ENCODE measurements at places on chromosomes 2 and 18. TPM values are rescaled to one million over a fixed set of nuclear protein-coding genes. Genes with fewer than 3 reads are reported as not detected.

REG3A gene
- not detected for total RNA-seq

AGXT gene
- total RNA-seq, result not detected

CTAGE1 gene
- not detected for total RNA-seq

DSG4 gene
- total RNA-seq, result not detected

AKAIN1 gene
- total RNA-seq, result not detected

WNT10A gene
- not detected for total RNA-seq

GNLY gene
- total RNA-seq, result not detected

HOXD1 gene
- 9.8 TPM for total RNA-seq

DNA sequence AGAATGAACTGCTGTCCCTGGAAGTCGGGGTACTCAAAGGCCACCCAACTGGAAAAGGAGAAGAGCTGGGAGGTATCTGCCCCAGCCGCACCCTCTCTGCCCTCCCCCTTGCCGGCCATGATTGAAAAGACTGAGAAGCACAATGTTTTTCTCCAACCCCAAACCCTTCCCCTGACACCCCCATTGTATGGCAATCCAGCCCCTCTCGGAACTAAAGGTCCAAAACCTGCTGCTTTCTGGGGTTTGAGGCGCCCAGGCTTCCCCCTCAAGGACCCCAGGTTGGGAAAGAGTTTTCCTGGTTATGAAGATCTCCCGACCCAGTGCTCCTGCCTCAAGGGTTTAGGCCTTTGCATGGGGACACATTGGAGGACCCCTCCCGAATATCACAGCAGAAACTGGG lies 1.0 kb downstream of the CRYBA2 start:
- no peak for DNase-seq

GRCh38 chr2:137345994-137346393 lies 580.6 kb downstream of the THSD7B start:
- DNase-seq, result no peak

DNA sequence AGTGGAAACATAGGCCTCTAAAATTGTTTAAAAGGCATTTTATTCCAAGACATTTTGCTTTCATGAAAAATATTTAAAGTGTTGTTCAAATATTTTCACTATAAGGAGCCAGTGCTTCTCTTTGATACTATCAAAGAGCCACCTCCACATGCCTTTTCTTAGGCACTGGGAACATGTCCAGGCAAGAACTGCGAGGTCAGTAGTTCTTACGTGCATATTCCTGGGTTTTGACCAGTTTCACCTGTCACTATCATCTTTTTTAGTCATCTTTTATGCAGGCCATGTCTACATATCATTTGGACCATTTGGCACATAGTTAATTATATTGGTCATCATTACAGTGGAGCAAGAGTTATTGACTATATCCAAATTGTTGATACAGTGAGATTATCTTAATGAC lies 195.3 kb downstream of the CCDC85A start:
- DNase-seq, result no peak

- DNase-seq, result no peak
Observed at GRCh38 chr2:224869601-224870233, 153.6 kb upstream of the CCDC195 start.

GRCh38 chr2:149037851-149038250 lies 648 bp upstream of the LYPD6B start:
- DNase-seq, result no peak

DNA sequence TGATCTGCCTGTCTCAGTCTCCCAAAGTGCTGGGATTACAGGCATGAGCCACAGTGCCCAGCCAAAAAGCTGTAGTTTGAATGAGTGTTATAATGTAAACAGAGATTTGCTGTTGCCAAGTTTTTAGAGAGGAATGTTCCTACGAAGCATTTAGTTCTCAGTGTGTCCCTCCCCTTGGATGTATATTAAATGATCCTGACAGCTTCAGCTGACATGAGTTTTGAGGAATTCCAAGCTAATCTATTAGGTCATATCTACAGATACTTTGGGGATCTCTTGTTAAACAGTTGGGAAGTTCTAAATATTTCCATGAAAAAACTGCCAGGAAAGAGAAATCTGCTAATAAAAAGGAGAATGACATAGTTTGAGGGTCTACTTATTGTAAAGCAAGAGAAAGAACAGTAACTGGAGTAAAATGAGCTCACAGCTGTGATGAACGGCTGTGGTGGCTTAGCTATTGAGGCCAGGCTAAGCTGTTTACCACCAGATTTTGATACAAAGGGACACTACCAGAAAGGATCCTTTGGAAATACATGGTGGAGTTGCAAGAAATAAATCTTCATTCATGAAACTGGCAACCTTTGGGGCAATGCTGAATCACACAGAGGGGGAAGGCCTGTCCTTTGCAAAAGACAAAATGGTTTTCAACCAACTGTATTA lies 2.6 kb upstream of the STON1 start:
- peak; percentile 25 for DNase-seq

DNA sequence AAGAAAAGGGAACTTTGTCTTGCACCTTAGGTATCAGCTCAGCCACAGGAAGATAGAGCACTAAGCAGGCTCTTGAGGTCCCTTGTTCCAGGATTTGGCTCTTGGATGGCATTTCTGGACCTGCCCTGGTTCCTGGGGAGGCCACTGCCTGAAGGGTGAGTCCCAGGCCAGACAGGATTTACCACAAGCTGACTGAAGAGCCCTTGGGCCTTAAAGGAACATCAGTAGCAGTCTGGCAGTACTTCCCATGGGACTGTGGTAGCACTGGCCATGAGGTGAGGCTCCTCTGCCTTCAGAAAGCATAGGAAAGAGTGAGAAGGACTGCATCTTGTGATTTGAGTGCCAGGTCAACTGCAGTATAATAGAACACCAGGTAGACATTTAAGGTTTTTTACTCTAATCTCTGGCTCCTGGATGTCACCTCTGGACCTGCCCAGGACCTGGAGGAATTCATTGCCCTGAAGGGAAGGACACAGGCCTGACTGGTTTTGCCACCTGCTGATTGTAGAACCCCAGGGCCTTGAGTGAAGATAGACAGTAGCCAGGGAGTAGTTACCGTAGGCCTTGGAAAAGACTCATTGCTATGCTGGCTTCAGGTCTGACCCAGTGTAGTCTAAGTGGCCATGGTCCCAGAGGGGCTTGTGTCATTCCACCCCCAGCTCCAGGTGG lies 154.4 kb upstream of the CREB1 start:
- no peak for DNase-seq

- DNase-seq, result no peak
Observed at GRCh38 chr18:55605733-55606338, 17.8 kb upstream of the TCF4 start.

DNA sequence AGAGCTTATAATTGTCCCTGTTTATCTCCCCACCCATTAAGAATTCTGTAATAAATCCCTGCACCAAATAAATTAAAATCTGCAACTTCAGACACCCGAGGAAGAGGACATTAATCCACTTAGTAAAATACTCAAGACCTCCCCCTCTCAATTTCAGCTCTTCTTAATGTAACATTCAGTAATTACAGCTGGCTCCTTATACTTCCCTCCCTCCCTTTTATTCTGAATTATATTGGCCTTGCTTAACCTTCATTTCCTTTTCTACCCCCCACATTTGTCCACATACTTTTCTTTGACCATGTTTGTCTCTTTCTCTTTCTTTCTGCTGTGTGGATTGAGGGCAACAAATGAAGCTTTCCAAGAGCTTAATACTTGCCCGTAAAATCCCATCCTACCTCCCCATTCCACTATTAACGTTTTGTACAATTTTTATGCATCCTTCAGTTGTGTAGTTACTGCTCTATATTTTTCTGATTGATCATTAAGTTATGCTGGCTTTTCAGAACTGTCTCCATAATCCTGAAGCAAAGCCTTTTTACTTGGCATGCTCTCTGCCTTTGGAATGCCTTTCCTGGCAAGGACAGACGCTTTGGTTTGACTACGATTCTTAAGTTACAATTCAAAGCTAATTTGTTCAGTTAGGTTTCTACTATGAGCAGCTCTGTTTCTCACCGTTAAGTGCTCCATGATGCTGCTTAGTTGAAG lies 580.1 kb downstream of the ZEB2 start:
- no peak for DNase-seq

GRCh38 chr2:238891457-238892203 lies 43.7 kb downstream of the TWIST2 start:
- DNase-seq, result no peak

DNA sequence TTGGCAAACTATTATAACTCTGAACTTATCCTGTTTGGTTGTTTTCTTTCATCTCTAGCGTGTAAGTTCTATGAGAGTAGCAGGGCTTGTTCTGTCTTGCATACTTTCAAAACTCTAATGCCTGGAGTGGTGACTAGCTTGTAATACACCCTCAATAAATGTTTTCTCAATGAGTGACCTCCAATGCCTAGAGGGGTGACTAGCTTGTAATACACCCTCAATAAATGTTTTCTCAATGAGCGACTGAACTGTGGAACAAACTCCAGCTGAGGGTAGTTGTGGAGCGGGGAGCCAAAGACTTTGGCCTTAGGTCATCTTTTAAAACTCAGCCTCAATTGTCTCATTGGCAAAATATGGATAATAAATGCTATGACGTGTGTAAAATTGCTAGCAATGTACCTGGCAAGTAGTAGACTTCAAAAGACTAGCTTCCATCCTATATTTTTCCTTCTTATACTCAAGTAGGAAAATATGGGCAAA lies 1.8 kb downstream of the GPD2 start:
- DNase-seq, result no peak

- DNase-seq, result no peak
Observed at GRCh38 chr2:197174539-197175094, 136.0 kb downstream of the ANKRD44 start.

- no peak for DNase-seq
Observed at GRCh38 chr2:27708666-27709065, 45.0 kb downstream of the SLC4A1AP start.

DNA sequence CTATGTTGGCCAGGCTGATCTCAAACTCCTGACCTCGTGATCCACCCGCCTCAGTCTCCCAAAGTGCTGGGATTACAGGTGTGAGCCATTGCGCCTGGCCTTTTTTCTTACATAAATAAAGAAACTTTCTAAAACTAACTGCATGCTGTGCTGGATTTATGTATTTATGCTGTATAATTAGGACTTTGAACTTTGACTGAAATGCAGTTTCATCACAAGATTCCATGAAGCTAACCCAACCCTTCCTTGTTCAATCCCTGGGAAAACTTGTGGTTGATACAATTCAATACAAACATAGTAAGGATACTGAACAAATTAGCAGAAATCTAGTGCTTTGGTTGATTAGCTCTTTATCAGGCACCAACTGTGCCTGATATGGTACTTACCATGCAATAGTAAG lies 20.9 kb upstream of the SLC35F5 start:
- no peak for DNase-seq

GRCh38 chr18:66534110-66534509 lies 69.8 kb downstream of the CDH19 start:
- DNase-seq, result no peak

DNA sequence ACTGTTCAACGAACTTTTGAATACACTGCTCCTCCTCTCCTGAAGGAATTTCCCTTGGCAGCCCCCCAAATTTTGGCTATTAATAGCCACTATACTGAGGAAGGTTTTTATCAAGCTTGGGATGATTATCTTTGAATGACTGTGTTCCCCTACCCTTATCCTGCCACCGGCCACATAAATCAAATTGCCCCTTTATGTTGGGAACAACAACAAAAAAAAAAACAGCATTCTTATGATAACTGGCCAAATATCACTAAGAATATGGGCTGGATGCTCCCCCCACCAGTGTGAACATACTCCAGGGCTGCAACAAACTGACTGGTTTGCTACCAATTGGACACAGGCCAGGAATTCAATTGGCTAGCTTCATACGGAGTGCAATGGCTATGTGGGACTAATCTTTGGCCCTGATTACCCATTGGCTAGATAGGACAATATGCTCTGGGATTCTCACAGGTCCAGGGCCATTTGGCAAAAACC lies 20.6 kb downstream of the DUSP11 start:
- DNase-seq, result no peak

GRCh38 chr2:177574356-177574755 lies 181.8 kb downstream of the AGPS start:
- no peak for DNase-seq

DNA sequence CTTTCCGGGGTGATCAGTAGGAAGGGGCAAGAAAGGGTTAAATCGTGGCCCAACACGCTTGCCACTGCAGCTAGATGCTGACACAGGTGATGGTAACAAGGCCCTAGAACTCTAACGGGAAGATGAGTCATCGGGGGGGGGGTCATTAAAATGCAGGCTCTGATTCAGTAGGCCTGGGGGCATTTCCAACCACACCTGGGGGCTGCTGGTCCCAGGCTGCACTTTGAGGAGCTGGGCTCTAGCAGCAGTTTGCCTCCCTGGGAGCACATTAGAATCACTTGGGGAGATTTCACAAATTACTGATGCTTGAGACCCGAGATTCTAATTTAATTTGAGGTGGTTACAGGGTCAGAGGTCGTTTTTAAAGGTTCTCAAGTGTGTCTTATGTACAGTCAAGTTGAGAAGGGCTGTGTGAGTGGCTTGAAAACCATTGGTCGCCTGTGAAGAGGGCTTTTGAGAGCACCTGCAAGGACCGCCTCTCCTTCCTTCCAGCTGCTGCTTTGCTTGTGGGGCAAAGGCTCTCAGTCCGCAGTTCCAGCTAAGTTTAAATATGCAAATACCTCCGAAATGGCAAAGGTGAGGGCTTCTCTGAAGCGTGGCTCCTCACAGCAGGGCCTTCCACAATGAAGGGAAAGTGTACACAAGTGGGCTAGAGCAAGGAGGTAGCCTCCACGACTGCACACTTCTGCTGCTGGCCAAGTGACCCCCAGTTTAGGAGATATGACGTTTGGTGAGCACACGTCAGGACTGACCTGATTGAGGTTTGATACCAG lies 128.0 kb upstream of the MSH6 start:
- DNase-seq, result no peak

DNA sequence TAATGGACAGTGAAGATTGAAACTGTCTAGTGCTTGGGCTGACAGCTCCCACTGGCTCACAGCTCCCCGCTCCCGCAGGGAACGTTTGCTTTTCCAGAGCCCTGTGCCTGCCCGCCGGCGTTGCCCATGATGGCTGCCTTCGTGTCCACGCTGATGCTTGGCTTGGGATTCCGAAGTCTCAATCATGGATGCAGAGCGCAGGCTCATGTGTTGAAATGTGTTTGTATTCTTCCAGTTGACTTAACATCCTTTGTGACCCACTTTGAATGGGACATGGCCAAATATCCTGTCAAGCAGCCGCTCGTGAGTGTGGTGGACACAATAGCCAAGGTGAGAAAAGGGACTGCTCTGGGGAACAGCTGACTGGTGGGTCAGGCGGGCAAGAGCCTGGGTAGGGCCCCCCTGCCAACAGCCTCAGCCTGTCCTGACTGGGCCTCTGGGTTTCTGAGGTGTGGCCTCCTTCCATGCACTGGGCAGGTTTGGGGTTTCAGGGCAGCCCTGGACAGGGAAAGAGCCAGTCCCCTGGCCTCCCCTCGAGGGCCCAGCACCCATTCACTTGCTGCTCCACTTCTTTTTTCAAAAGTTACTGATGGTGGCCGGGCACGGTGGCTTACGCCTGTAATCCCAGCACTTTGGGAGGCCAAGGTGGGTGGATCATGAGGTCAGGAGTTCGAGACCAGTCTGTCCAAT lies 42.8 kb downstream of the ATP6V1C2 start:
- DNase-seq, result no peak
